Posterior vena cava (tissue), 2 donors: ENCODE measurements at places on chromosomes 7 and 10.

GRCh38 chr10:26857991-26858706 lies 2.6 kb downstream of the ABI1 start:
- no peak for DNase-seq

- no peak for DNase-seq
These were observed 38.2 kb downstream of the WDR37 start for GRCh38 chr10:1094112-1095057.

- no peak for DNase-seq
These were observed 44.1 kb downstream of the AVL9 start for GRCh38 chr7:32539366-32539765.

DNA sequence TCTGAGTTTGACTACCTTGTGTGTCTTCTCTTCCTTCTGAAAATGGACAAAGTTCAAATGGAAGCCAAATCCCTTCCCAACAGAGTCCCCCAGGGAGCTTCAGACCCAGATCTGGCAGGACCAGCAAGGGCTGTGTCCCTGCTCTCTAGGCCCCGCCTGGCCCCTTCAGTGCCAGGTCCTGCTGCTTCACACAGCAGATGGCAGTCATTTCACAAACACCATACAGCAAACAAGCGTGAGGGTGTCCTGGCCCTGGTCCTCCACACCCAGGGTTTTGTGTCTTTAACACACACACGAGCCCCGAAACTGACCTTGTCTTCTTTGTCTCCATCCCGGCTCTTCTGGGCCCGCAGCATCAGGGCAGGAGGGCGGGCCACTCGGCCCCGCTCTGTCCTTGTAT lies 145.0 kb downstream of the TCERG1L start:
- peak; percentile 36 for DNase-seq
